NCI-H1417 (cell line): ENCODE measurements at places on chromosomes 12 and 14.

GRCh38 chr12:120263748-120264085, 1.8 kb downstream of the PXN start:
- DNase-seq, result no peak

- no peak for DNase-seq
These were observed 908.8 kb downstream of the VRK1 start for GRCh38 chr14:97705976-97706375.

- DNase-seq, result no peak
These were observed 35.3 kb downstream of the GAS2L3 start for GRCh38 chr12:100608776-100609175.

DNA sequence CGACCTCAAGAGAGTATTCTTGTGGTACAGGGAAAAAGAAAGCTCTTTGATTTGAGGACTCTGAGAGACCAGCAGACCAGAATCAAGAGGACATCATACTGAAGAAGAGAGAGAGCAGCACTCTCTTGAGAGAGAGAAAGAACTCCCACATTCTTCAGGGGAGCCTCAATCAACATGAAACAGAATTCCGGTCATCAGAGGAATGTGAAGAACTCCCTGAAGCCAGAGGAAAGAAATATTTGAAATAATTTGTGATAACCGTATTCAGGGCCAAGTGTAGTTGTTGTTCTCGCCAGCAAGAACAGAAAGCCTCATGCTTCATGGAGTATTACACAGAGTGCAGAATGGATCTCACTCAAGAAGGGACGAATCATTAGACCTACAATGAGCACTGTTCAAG, 363.8 kb upstream of the TMEM132C start:
- DNase-seq, result no peak

GRCh38 chr14:95818581-95818980, 58.1 kb upstream of the TUNAR start:
- DNase-seq, result no peak

DNA sequence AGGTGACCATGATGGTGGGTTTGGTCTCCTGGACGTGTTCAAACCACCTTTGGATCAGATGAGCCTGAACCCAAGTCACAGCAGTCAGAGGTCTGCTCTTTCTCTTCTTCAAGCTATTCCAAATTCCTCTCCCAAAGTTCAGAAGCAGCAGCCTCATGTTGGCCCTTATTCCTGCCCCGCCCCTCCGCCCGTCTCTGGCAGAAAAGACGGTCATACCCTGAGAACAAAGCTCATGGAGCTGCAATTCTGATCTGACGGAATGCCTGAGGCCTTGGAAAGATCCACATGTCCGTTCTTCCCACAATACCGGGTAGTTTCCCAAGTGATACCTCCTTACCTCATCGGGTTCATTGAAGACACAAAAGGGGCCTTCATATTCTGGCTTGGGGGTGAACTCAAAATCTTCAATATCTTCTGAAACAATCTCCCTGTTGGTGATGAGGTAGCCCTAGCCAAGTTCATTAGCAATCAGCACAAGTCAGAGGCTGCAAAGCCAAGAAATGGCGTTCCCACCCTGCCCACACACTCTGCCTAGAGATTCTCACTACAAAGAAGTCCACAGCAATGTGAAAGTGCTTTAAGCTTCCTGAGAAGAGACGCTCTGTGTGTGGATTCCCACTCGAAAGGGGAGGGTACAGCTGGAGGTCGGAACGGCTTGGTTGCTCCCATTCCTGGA, 11.2 kb downstream of the POLE start:
- no peak for DNase-seq

DNA sequence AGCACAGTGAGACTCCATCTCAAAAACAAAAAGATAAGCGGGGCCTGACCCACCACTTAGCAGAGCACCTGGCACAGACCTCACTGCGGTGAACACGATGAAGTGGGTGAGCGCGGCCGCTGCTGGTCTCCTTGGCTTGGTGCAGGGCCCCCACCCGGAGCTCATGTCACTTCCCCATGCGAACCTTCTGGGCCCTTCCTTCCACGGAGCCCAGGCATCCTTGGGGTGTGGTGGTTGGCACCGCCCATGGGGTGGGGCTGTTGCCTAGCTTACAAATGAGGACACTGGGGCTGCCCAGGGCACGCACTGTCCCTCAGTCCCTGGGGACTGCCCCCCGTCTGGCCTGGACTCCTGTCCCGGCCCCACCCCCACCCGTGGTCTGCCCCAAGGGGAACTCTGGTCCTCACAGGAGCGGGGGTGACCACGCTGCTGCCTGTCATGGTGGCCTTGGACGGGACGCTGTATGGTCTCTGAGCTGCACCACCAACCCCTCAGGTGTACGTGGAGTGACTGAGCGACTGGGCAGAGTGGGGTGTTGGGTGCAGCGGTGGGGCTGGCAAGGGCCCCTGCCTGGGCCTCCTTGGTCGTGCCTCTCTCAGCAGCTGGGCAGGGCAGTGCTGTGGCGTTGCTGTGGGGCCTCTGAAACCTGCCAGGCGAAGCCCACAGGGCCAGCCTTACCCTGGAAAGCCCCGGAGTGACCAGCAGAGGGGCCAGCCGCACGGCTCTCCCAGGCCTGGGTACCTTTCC, 15.3 kb downstream of the FBRSL1 start:
- no peak for DNase-seq

DNA sequence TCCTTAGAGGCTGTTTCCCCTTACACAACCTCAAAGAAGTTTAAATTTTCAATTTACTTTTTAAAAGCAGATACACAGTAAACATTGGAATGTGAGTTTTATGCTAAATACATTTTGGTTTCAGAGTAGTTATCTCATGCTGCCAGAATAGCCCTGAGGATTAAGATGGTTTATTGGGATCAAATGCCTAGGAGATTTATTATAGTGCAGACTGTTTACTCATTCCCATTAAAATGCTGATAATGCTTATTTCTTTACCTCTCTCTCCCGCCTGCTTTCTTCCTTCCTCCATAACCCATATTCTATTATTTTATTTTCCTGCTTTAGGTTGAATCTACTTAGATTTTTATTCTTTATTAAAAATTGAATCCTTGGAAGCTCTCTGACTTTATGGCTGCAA, 340.2 kb downstream of the DIO2 start:
- DNase-seq, result no peak

DNA sequence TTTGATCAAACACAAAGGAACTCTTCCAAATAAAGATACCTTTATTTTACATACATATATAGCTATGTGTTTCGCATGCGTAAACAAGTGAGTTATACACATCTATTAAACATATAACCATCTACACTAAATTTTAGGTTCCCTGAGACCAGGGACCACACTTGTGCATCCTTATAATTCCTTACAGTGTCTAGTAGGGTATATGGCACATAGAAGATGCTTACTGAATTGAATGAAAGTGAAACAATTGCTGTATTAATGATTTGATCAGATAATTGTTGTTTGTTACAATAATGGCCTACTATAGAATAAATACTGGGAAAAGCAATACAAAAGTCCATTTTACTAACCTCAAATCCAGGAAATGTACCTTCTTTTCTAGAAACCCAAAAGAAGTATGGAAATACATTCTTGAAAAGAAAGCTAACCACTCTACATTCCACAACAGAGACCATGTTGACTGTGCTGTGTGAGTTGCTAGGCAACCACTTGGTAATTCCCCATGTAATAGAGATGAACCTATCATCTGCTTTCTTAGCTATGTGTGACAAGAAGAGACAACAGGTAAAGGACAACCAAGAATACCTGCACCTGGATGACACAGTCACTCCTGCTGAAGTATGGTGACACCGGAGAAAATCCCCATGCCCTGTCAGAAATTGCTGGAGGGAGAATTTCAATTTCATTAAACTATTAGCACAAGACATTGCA, 11.9 kb upstream of the CIPC start:
- DNase-seq, result no peak
